H54 (cell line): ENCODE measurements at places on chromosomes 11 and 22.

- DNase-seq = no peak
Observed at GRCh38 chr11:129643031-129643721, 172.5 kb upstream of the TMEM45B start.

GRCh38 chr11:47183031-47183856, 3.0 kb downstream of the PACSIN3 start:
- DNase-seq = no peak

GRCh38 chr11:118051611-118052461, 25.0 kb upstream of the TMPRSS4 start:
- no peak for DNase-seq

DNA sequence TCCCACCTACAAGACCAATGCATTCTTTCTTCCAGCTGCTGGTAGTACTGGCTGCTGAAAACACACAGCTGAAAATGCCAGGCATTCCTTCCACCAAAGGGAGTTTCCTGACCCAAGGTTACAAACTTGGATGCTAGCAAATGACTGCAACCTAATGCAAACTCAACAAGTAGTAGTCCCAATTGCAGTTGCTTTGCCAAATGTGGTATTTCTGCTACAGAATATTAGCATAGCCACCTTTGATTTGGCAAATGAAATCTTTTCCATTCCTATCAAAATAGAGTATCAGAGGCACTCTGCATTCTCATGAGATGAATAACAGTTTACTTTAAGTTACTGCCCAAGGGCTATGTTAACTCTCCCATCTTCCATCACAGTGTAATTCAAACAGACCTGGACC, 172.0 kb upstream of the ARHGAP42 start:
- no peak for DNase-seq

DNA sequence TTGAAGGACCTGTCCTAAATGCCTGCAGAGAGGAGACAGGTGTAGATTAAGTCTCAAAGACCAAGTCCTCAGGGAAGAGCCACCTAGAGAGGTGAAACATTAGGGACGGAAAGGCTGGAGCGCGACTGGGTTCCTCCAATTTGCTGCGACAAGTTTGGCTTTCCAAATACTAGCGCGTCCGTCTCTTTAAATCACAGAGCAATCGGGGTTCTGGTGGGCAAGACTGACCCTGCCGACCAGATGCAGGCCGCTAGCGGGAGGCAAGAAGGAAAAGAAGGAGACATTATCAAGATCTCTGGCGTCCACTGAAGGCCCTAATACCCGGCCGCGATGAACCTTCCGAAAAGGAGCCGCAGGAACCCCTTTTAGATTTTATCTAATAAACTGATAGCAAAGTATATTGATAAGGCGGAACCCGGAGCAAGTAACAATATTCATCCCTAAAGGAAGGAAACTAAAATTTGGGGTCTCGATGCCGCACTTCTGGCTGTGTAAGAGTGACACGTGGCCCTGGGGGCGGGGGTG, 128.2 kb upstream of the C11orf58 start:
- no peak for DNase-seq

DNA sequence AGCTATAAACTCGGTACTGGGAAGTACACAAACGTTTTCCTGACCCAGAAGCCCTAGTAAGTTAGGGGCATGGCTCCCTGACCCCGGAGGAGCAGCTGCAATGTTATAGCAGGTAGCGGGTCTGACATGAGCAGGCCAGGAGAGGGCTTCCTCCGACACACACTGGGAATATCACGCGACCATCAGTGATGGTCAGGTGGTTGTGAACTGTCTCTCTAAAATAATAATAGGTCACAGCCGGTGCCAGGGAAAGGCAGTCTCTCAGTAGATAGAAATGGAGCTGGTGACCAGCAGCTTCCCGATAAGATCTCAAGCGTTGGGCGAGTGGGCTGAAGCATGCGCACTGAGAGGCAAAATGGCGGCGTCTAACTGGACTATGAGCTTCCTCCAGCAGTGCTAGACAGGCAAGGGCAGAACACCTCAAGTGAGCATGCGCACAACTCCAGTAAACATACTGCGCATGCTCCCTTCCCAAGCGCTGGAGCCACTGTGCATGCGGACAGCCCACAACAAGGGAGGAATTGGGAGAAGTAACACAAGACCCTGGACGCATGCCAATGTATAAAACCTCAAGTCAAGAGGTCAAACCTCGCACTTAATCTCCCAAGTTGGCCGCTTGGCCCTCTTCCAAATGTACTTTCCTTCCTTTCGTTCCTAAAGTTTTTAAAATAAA, 22.3 kb upstream of the TESMIN start:
- no peak for DNase-seq

DNA sequence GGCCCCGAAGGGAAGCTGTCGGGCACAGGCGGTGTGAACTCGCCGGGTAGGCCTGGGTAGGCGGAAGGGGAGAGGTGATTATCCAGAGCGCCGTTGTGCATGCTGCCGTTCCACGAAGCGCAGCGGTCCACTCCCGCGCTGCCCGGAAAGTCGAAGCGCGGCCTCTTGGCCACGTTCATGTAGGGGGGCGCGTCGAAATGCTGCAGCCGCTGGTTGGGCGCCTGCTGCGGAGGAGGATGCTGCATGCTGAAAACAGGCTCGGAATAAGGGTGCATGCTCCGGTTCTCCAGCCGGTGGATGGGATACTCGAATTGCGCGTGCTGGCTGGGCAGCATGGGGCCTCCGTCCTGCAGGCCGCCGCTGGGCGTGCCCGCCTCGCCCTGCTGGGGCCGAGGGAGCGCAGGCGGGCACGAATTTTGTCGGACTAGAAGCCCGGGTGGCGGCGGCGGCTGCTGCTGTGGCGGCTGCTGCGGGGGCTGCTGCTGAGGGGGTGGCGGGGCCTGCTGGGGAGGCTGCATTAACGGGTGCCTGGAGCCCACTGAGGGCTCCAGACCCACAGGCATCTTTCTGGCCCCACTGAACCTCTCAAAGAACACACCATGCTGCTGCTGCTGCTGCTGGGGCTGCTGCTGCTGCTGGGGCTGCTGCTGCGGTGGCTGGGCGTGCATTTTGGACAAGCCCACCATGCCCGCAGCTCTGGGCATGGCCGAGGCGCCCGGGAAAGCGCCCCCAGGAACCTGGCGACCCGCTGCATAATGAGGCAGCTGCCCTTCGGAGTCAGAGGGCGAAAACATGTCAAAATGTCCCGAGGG, 2.3 kb downstream of the MN1 start:
- no peak for DNase-seq

DNA sequence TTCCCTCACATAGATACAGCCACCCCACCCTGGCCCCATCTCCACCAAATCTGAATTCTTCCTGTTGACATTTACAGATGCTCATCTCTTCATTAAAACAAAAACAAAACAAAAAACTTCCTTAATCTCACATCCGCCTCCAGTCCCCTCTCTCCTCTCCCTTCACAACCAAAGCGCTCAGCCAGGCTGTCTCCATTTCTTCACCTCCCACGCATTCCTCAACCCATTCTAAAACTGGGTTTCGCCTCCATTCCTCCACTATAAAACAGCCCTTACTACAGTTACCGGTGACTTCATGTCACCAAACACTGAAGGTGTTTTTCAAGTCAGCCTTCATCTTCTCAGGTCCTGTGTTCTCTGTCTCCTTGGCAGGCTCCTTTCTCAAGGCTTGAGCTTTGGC, 9.6 kb downstream of the BACE1-AS start:
- DNase-seq = no peak

- no peak for DNase-seq
Observed at GRCh38 chr11:15742626-15743519, 613.5 kb downstream of the SOX6 start.

DNA sequence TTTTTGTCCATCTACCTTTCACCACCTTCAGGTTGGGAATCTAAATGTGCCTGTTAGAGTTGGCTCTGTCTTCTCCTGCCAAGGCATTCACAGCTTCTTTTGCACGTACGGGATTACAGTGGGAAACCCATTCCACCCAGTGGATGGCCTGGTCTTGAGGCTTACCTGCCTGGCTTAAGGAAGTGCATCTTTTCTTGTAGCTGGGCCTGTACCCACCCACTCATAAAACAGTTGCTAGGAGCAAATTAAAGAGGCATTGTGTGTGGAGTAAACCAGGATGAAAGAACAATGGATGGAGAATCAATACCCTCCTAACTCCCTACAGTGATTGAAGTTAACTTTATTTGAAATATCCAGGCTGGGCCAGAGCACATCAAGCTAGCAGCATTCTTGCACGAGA, 71.6 kb downstream of the TEAD1 start:
- DNase-seq = no peak

GRCh38 chr11:20388096-20389055, 860 bp downstream of the PRMT3 start:
- no peak for DNase-seq

DNA sequence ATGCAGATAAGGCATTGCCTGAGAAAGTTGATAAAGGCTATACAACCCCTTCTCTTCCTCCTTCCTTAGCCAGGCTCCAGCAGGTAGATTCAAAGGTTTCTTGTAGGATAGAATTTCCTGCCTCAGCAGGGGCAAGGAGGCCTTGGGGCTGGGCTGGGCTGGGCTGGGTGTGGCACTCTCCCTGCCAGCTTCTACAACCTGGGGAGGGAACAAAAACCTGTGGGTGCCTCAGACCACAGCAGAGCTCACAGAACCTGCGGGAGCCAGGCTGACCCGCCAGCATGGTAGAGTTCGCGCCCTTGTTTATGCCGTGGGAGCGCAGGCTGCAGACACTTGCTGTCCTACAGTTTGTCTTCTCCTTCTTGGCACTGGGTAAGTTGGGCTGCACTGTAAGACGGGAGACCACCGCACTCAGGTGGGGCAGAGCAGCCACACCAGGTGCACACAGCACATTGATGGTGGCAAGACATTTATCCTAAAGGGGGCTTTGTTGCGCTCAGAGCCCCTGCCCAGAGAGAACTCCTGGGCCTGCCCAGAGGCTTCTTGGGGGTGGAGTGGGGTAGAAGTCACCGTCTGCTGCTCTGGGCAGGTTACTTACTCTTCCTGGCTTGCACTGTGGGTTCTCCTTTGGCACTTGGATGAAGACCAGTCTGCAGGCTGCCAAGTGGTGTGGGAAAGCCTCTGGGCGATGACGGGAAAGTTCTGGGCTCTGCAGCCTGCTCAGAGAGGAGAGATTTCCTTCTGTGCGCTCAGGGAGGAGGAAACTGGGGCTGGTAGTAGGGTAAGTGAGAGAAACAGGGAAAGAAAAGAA, at the start of gene MOGAT2:
Gene MOGAT2, plus strand, starts transcription at position 231 of the 811 bp plus-strand sequence. Its CDS starts 51 bp downstream, at position 282.
- no peak for DNase-seq

DNA sequence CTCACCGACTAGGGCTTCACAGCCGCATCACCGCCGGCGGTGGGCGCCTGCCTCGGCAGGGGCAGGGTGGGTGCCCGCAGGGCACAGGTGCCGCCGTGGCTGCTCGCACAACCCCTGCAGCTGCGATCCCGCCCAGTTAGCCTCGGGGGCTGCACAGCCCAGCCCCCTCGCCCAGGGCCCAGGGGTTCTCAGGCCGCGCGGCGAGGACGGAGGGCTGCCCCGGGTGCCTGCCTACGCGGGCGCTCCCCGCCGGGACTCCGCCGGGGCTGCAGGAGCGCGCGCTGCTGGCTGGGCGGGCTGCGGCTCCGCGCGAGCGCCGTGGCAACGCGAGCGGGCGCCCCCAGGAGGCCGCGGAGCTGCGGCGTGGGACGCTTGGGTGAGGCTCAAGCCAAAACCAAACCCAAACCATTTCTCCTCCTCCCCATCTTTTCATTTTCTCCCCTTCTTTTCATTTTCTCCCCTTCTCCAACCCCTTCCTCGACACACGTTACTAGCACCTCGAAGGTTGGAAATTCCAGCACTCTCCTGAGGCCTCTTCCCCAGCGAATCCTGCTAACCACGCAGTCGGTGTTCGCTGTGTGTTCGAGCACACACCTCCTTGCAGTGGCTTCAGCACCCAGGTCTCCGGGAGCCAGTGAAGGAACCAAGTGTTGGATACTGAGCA, at the start of gene MICAL3:
Gene MICAL3, minus strand, starts transcription at position 286 of the 664 bp plus-strand sequence. CDS start 117,749 bp downstream, outside the sequence.
- peak; percentile 47 for DNase-seq
